Stimulated activated CD4-positive, alpha-beta T cell treated with anti-CD3 and anti-CD28 coated beads, Interleukin-12 subunit alpha, Interleukin-12 subunit beta, amount 100 ng/mL, for 4 hours (primary cell): ENCODE measurements at places on chromosomes 4 and X.

DNA sequence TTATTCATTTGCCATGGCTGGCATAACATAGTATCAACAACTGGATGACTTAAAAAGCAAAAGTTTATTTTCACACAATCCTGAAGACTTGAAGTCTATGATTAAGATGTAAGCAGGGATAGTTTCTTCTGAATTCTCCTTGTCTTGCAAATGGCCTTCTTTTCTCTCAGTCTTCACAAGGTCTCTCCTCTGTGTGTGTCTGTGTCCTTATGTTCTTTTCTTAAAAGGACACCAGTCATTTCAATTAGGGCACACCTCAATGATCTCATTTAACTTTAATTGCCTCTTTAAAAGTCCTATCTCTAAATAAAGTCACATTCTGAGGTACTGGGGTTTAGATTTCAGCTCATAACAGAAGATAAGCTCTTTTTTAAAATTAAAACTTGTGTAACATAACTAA is 399.7 kb downstream of the PABPC4L start:
- no peak for DNase-seq

- no peak for DNase-seq
Measured at GRCh38 chr4:3353752-3354454, 61.1 kb downstream of the RGS12 start.

- no peak for DNase-seq
Measured at GRCh38 chrX:18426004-18426320, 554 bp downstream of the CDKL5 start.

GRCh38 chrX:19658030-19658429 is 142.7 kb upstream of the MAP3K15 start:
- no peak for DNase-seq

DNA sequence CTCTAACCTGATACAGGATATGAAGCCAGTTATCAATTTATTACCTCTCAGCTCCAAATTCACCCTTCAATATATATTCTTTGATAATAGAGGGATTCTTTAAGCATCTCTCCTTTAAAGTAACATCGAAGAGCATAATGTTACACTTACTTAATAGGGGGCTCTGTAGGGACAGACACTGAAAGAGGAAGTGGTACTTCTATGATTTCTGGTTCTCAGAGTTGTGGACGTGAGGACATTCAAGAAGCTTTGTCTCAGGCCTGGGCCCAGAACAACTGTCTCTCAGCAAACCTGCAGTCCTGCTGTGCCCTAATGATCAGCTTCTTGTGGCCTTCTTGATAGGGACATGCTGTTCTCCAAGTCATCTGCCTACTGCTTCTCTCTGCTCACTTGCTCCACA is 4.2 kb upstream of the ZXDB start:
- no peak for DNase-seq
